Stomach (tissue), 19 donors: ENCODE measurements at places on chromosomes 5 and 9.

DNA sequence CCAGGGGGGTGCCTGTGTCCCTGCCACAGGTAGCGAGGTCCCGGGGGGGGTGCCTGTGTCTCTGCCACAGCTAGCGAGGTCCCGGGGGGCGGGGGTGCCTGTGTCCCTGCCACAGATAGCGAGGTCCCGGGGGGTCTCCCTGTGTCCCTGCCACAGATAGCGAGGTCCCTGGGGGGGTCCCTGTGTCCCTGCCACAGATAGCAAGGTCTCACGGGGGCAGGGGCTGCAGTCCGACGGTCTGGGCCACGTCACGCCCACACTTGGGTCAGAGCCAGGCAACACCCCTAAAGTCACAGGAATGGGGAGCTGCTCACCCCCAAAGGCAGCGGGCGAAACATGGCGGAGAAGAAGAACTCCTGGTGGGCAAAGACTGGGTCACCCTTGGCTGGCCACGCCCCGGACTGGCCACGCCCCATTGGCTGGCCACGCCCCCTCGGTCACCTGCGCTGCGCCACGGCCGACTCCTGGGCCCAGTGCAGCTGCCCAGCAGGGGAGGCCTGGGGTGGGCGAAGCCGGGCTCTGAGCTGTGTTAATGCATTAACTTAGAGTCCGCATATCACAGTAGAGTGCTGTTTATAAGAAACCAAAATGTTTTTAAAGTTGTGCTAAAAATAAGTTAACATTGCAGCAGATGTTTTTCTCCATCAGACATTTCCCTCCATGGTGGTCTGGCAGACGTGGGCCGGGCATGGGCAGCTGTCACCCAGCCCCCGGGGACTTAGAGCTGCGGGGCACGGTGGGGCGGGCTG lies 7.0 kb downstream of the NOXA1 start:
- DNase-seq, result peak; percentile 75

GRCh38 chr5:135307143-135307903 lies 91.7 kb downstream of the MACROH2A1 start:
- no peak for DNase-seq

DNA sequence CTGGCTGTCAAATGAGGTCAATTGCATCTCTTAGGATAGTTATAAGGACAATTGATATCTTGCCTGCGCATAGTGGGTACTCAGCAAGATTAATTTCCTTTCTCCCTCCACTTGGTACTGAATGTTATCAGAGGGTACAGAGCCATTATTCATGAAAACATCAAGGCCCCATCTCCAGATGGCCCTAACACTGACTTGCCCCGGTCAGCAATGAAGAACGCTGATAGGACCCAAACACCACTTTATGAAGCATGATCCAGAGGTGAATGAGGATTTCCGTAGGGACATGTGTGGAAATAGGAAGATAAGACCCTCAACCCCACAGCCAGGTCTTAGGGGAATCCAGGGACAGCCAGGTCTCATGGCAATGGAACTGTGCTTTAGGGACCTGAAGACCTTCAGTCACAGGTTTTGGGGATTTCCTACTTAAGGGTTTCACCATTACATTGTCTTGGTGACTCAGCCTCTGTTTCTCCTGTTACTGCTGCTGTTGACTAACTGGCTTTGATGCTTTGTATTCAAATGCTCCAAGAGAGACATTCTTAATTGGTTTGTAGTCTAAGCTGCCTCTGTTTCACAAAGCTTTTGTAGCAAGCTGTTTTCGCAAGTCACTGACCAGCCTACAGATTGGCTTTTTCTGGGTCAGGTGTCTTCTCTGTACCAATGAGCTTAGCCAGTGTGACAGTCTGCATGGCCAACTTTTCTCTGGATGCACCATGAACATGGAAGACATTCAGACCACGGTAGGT lies 35.3 kb upstream of the IQGAP2 start:
- DNase-seq, result no peak

- no peak for DNase-seq
These were observed 2.3 kb downstream of the DENND4C start for GRCh38 chr9:19232823-19233194.

DNA sequence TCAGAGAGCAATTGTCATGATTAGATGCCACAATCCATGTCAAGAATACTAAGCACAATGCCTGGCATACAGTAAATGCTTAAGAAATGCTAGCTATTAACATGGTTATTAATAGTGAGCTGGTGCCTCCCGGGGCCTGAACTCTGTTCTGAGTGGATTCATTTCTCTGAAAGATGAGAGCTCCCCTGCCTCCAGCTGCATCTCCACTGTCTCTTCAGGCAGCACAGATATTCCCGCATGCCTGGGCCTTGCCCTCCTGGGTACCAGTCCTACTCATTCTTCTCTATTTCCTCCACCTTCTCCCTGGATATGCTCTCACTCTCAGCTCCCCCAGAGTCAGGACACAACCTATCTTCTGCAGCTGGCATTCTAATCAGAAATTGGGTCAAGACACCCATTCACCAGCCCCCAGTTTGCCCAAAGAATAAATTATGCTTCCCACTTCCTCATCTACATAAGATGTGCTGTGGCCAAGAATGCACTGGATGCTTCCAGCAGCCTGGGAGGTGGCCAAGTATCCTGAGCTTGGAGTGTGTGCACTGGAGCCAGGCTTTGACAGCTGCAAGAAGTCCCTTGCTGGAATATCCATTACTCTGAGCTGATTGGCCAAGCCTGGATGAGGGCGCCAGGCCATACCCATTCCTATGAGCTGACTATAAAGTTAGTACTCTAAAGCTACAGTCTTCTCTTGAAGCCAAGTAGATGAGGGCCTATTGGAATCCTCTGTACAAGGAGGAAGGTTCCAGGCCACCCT lies 669.0 kb downstream of the ACTL7B start:
- peak; percentile 86 for DNase-seq
